ENCODE measurements at places on chromosomes 16 and 17. TPM values are rescaled to one million over a fixed set of nuclear protein-coding genes. Genes with fewer than 3 reads are reported as not detected.

DNA sequence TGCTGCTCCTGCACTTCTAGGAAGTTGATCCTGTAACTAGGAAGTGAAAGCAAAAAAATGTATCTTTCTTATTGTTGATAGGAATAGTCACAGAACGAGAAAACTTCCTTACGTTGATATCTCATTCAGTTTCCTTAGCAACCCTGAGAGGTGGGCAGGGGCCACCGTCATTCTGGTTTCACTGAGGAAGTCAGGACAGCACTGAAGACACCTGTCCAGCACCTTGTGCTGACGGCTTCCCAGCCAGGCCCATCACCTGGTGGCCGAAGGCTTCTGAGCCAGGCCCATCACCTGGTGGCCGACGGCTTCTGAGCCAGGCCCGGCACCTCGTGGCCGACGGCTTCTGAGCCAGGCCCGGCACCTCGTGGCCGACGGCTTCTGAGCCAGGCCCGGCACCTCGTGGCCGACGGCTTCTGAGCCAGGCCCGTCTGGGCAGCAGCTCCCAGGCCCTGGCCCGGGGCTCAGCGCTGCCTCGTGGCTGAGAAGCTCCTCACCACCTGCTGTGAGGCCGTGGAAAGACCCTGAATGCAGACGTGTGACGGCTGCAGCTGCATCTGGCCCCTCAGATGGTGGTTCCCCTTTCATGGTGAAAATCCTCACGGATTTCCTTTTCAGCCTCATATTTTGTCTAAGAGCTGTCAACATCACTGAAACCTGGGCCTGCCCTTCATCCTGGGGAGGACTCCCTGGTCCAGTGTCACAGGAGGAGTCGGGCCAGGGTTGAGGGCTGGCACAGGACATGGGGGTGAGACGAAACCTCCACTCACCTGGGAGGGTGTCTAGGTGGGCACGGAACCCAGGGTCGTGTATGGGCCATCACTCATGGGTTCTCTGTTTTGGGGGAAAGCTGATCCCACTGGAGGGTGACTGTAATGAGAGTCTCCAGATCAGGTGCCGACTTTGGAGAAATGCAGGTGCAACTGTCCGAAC, 33.0 kb upstream of the ZNF750 start:
- no peak for DNase-seq

DNA sequence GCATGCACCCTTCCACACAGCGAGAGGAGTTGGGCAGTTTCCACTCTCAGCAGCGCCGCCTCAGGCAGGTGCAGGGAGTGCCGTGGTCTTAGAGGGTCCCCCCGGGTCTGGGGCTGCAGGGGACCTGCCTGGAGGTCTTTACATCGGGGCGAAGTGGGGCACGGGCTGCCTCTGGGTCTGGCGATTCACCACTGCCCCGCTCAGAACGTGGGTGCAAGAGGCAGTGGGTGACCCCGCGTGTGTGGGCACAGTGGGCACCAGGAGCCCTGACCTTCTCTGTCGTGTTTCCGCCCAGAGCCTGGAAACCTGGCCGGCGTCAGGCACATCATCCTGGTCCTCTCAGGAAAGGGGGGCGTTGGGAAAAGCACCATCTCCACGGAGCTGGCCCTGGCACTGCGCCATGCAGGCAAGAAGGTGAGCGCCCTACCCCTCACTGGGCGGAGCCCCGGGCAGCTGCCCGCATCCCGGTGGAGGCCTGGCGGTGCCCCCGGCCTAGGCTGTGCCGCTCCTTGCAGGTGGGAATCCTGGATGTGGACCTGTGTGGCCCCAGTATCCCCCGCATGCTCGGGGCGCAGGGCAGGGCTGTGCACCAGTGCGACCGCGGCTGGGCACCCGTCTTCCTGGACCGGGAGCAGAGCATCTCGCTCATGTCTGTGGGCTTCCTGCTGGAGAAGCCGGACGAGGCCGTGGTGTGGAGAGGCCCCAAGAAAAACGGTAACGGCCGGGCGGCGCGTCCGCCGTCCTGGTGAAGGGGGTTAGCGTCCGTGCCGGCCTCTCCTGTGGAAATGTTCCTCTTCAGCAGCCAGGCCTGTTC, 3.7 kb downstream of the NUBP2 start:
- DNase-seq, result no peak

The ST6GALNAC2 gene
- total RNA-seq, result 2.1 TPM

The RNF157 gene
- 63.9 TPM for total RNA-seq

The CDH15 gene
- total RNA-seq, result not detected

The AOC3 gene
- total RNA-seq, result 2.1 TPM
